ENCODE measurements at places on chromosomes 13 and 19. TPM values are rescaled to one million over a fixed set of nuclear protein-coding genes. Genes with fewer than 3 reads are reported as not detected.

WASF3 gene
- not detected for polyA plus RNA-seq

JSRP1 gene
- 0.49 TPM for polyA plus RNA-seq

ZNF547 gene
- 3.7 TPM for polyA plus RNA-seq

DNA sequence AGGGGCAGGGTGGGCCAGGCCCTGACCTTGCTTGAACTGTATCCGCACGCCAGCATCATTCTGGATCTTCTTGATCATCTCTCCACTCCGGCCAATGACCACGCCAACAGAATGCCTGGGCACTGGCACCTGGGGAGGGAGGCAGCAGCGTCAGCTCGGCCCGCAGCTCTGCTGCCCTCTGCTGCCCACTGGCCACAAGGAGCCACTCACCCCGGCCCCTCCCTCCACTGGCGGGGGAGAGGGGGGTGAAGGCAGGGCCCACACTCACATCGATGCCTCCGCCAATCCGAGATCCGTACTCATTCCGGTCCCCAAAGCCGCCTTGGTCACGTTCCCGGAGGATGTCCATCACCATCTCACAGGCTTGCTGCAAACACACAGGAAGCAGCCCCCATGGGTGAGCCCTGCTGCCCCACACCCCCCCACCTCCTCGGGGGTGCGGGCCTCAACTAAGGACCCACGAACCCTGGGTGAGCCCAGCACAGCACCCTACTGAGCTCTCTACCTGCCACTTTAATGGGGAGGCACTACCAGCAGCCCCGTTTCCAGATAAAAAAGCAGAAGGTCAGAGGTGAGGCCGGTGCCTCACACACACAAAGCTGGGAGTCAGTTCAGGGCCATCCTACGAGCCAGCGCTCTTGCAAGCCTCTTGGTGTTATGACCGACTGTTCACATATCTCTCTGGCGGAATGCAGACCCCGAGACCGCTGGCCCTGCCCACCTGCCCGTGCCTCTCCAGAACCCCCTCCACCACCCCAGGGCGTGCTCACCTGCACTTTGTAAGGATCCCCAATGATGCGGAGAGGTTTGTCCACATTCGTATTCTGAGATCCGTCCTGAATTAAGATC lies 6.7 kb downstream of the KHSRP start:
- H3K36me3 ChIP-seq = peaks cover 63% of the 10 kb centered on the region
- no peak overlapping the region for H3K27ac ChIP-seq

- DNase-seq = peak; percentile 17
- H3K27me3 ChIP-seq = no peaks in the 10 kb centered on the region
- H3K27ac ChIP-seq = no peak overlapping the region
- H3K36me3 ChIP-seq = no peaks in the 10 kb centered on the region
- no peak overlapping the region for H3K4me3 ChIP-seq
Measured at GRCh38 chr13:32019612-32020233, 11.9 kb upstream of the FRY start.

DNA sequence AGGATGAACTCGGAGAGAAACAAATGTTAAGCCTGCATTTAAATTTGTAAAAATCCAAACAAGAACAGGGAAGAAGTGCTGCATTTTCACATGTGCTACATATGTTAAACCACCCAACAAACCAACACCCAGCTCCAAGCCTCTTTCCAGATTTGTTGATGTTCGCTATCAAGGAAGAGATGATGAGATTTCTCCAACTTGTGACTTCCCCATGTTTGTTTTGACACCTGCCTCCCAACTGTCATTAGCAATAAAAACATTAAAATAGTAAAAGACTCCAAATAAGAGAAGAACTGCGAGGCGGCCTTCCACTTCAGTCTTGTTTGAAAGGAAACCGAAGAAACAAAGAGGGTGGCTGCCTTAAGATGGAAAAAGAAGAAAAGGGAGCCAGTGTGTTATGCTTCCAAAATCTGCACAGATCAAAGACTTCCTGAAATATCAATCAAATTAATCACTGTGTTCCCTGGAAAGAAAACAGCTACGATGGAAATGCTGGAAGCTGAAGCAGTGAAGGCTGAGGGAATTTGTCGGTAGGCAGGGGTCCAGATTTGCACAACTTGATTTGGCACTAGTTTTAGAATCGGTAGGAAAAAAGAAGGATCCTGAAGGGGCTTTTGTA lies 14.0 kb upstream of the GGACT start:
- H3K4me1 ChIP-seq = no peaks in the 10 kb centered on the region
- H3K27me3 ChIP-seq = no peaks in the 10 kb centered on the region
- DNase-seq = no peak

Data from GM12878 (cell line).